ENCODE measurements at places on chromosomes 3 and 15. TPM values are rescaled to one million over a fixed set of nuclear protein-coding genes. Genes with fewer than 3 reads are reported as not detected.
A peak's percentile ranks its signal among the peaks of the same experiment; 100 is the strongest.

DNA sequence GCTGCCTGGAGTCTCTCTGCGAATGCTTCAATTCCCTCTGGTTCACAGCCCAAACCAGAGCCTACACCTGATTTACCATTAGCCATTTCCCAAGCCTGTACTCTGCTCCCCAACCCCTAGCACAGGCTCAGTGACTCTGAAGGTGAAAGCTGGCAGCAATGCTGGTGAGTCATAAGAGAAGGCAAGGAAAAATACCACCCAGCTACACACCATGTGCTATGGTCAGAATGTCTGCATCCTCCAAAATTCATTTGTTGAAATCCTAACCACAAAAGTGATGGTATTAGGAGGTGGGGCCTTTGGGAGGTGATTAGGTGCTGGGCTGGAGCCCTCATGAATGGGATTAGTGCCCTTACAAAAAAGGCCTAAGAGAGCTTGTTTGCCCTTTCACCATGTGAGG is 117.1 kb upstream of the TJP1 start:
- DNase-seq: no peak
- H3K27ac ChIP-seq: no peak overlapping the region
- H3K36me3 ChIP-seq: peaks cover 17% of the 10 kb centered on the region
- H3K4me1 ChIP-seq: peaks cover 51% of the 10 kb centered on the region
- no peaks in the 10 kb centered on the region for H3K27me3 ChIP-seq

DNA sequence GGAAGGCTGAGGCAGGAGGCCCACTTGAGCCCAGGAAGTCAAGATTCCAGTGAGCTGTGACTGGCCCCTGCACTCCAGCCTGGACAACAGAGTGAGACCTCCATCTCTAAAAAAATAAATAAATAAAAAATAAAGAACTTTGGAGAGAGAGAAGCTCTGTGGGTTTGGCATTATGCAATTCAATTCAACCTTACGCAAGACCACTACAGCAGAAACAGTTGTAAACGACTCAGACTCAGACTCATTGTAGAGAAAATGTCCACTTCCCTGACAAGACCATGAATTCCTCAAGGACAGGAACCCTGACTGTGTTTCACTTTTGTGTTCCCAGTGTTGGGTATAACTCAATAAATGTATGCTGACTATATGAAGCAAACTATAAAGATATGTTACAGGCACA is 90.3 kb upstream of the C3orf80 start:
- H3K36me3 ChIP-seq: no peaks in the 10 kb centered on the region
- H3K27ac ChIP-seq: no peak overlapping the region
- peaks cover 54% of the 10 kb centered on the region for H3K4me1 ChIP-seq
- H3K4me3 ChIP-seq: no peak overlapping the region
- peak; percentile 42 for DNase-seq

- no peak for DNase-seq
- H3K27me3 ChIP-seq: no peaks in the 10 kb centered on the region
- H3K4me1 ChIP-seq: 0 out of 2 replicates have a peak, but pooled peaks cover 8% of the 10 kb centered on the region
- no peak overlapping the region for H3K27ac ChIP-seq
Observed at GRCh38 chr3:52721002-52721729, 15.3 kb downstream of the SPCS1 start.

GRCh38 chr15:83378921-83379578 is 68.1 kb upstream of the SH3GL3 start:
- peak overlapping the region; percentile 67 for H3K4me3 ChIP-seq
- peak overlapping the region; percentile 20 for H3K27ac ChIP-seq
- peaks cover 31% of the 10 kb centered on the region for H3K4me1 ChIP-seq
- no peak for DNase-seq
- peaks cover 9% of the 10 kb centered on the region for H3K27me3 ChIP-seq
- H3K36me3 ChIP-seq: no peaks in the 10 kb centered on the region

GRCh38 chr3:25171118-25171807 is 256.8 kb upstream of the RARB start:
- no peaks in the 10 kb centered on the region for H3K27me3 ChIP-seq
- no peak overlapping the region for H3K4me3 ChIP-seq
- H3K27ac ChIP-seq: no peak overlapping the region
- no peaks in the 10 kb centered on the region for H3K4me1 ChIP-seq

Gene FES
- 1.0 TPM for total RNA-seq

Gene GOLGA6L4
- total RNA-seq: 0.74 TPM

Gene GABRR3
- total RNA-seq: not detected

Gene SEMA3B
- total RNA-seq: 14.5 TPM
